ENCODE measurements at places on chromosomes 16 and 17.

DNA sequence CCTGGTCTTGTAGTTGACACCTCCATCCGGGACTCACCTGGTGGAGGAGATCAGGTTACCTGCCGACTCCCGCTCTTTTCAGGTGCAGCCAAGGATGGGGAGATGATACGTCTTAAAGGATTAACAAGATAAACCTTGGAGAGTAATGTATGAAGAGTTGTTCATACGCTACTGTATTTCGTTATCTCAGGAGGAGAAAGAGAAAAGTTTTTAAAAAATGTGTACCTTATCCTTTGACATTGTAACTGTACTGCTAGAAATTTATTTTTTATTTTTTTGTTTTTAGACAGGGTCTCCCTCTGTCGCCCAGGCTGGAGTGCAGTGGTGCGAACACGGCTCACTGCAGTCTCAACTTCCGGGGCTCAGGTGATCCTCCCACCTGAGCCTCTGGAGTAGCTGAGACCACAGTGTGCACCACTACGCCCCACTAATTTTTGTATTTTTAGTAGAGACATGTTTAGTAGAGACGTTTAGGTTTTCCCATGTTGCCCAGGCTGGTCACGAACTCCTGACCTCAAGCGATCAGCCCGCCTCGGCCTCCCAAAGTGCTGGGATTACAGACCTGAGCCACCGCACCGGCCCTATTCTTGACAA is 764 bp upstream of the SMURF2 start:
- peak; percentile 60 for DNase-seq

GRCh38 chr17:74822939-74823367 is 36.7 kb downstream of the GRIN2C start:
- no peak for DNase-seq

GRCh38 chr16:11297492-11298142 is 16.5 kb upstream of the PRM1 start:
- peak; percentile 88 for DNase-seq

DNA sequence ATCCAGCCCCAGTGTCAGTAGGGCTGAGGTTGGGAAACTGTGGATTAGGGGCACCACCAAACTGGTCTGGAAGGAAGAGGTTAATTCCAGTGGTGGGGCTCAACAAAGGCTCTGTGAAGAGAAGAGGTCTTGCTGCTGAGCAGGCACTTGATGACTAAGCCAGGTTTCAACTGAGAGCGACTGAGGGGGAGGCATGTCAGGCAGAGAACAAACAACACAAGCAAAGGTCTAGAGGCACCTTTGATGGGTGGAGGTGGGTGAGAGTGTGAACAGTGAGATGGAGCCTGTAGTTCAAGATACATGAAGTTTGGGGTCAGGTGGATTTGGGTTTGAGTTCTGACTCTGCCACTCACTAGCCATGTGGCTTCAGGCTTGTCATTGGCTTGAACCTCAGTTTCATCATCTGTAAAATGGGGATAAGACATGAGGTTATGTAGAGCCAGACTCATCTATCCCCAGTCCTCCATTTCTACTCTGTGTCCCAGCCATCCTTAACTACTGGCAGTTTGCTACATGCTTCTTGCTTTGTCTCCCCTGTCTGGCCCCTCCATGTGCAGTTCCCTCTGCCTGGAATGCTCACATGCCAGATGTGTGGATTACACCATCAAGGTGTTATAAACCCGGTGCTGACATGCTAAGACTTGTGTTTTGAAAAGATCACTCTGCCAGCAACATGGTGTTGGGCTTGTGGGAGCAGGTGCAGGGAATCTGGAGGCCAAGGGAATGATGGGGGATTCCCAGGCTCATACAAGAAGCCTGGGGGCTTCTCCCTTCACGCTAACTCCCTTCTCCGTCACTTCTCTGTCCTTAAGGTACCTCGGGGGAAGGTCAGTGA is 3.0 kb upstream of the RMI2 start:
- no peak for DNase-seq

DNA sequence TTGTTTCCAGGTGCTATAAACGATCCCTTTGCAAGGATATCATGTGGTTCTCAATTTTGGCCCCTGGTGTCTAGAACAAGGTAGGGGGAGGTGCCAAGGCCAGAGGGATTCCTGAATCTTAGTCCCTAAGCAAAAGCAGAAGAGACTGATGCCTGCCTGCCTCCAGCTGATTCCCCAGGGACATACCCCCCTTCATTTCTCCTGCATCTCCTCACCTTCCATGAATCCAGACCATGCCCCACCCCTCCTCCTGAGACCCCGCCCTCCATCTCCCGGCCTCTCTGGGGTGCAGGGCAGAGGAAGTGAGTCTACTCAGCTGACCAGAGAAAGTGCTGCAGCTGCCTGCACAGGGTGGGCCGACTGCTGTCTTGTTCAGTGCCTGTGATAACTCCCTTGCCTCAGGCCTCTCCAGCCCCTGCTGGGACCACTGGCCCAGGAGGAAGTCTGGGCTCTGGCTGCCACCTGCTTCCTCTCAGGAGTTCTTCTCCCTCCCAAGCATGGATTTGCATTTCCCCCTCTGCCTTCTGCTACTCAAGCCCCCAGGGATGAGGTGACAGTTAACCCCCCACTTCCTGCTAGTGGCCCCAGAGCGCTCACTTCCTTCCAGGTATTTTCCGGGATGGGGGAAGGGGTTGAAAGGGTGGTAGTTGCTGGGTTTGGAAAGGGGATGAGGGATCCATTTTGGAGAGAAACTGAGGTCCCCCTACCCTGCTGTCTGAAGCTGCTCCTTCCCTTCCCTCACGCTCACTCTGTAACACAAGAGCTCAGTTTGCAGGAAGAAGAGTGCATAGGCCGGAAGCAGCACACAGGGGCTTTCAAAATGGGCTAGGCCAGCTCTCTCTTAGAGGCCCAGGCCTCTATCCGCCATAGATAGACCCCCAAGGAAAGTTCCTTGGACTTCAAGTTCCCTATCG is 10.5 kb upstream of the TSPOAP1 start:
- DNase-seq, result no peak

GRCh38 chr17:16464303-16465051 is 27.5 kb downstream of the LRRC75A start:
- no peak for DNase-seq

DNA sequence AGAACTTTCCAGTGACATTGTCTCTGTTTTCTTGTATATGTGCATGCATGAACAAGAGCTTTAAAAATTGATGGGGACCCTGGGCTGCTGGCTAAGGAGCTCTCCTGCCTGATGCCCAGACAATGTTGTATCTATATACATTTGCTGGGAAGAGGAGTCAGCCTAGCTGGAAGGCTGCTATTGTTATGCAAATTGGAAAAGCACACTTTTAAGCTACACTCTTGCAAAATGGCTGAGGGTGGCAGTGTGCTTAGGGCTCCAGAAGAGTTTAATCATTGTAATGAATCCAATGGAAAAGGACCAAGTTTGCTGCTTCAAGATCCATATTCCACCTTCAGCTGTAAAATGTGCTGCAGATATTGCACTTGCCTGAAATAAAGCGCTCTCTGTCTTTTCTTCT is 171.8 kb downstream of the PRKCA start:
- DNase-seq, result no peak

DNA sequence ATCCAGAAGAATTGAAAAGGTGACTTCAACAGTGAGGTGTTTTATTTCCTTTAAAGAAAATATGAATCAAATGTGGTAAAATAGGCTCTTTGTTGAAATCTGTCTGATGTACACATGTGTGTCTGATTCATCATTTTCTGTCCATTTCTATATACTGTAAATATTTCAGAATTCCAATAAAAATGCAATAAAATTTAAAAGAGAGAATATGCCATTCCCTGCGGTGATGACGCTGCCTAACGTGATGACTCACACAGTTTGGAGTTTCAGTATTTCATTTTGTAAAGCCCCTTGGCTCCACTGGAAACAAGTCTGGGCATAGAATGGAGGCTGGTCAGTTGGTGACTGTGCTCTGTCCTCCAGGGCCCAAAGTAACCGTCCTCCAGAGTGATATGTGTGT is 482.5 kb upstream of the CDH5 start:
- DNase-seq, result no peak

DNA sequence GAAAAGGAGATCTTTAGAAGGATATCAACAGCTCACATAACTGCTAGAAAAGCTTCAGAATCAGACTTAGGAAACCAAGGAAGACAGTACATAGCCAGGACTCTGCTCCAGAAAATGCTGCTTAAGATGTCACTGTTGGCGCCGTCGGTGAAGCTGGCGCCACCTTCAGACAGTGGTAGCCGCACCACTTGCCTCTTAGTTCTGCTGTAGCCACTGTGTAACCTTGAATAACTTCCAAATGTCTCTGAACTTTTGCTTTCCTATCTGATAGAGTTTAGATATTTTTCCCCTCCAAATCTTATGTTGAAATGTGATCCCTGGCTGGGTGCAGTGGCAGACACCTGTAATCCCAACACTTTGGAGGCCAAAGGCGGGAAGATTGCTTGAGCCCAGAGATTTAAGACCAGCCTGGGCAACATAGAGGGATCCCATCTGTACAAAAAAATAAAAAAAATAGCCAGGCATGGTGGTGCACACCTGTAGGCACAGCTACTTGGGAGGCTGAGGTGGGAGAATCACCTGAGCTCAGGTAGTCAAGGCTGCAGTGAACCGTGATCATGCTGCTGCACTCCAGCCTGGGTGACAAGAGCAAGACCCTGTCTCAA is 6.3 kb upstream of the USP31 start:
- no peak for DNase-seq

DNA sequence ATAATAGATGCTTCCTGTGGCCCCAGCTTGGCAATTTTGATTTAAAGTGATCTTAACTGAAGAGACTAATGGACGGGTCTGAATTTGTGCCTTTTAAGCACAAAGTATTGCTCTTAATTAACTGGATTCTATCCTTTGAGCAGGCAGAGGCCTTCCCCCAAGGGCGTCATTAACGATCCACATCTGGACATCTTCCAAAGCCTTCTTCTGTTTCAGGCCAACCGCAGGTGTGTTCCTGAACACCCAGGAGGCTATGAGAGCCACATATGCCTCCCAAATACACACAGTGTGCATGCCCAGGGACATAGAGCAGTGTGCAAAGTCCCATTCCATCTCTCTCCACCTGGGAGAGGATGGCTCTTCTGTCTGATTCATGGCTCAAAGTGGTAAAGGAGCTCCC is 42.3 kb downstream of the MAPT start:
- no peak for DNase-seq

- no peak for DNase-seq
Measured at GRCh38 chr16:11360641-11361373, 15.5 kb downstream of the RMI2 start.

DNA sequence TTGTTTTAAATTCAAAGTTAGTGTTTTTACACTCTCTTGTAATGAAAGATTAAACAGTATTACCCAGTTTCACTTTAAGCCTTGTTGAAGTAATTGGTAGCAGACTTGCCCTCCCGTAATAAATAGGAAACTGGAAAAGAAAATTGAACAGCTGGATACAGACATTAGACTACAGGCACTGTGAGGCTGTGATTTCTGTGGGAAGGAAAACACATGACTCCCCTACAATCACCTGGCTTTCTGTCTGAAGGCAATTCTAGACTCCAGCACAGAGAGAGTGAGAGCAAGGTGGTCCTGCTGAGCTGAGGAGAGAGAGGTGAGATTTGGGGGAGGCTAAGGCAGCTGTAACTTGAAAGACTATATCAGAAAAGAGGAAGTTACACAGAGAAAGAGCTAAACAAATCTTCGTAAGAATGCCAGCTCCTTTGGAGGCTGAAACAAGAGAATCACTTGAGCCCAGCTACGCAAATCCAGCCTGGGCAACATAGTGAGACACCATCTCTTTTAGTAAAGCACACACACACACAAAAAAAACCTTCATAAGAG is 57.8 kb upstream of the CDYL2 start:
- DNase-seq, result no peak

GRCh38 chr16:9885876-9886275 is 296.4 kb downstream of the GRIN2A start:
- no peak for DNase-seq

DNA sequence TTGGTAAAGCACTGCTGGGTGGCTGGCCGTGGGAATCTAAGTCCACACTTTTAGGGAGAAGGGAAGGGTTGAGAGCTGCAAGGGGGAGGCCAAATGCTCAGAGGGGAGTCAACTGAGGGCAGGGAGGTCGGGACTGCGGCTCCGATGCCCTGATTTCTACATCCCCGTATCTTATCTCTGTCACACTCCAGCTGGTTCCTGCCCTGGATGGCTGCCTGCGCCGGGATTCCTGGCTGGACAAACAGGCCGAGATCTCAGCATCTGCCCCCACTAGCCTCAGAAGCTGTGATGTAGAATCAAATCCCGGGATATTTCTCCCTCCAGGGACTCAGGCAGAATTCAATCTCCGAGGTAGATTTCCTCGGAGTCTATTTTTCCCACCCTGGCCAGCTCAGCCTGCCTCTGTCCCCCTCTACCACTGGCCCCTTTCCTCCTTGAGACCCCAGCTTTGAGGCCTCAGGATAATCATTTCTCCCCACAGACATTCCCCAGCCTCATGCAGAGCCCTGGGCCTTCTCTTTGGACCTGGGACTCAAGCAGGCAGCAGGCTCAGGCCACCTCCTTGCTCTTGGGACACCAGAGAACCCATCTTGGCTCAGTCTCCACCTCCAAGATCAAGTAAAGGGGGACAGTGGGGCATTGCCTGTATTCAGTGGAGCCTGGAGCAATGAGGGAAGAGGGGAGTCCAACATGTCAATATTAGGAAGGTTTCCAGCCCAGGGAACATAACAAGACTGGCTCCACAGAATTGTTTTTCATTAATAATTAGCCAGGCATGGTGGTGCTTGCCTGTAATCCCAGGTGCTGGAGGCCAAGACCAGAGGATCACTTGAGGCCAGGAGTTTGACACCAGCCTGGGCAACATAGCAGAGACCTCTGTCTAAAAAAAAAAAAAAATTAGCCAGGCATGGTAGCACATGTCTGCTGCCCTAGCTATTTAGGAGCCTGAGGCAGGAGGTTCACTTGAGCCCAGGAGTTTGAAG is 1.8 kb downstream of the SHBG start:
- no peak for DNase-seq

DNA sequence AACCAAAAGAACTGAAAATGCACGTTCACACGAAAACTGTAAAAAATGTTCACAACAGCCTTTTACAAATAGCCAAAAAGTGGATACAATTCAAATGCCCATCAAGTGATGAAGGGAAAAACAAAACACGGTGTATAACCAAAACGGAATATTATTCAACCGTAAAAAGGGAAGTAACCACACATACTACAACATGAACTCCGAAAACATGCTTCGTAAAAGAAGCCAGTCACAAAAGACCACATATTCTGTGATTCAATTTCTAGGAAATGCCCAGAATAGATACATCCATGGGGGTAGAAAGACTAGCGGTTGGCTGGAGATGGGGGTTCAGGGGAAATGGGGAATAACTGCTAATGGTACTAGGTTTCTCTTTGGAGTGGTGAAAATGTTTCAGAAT is 81.5 kb upstream of the TRAP1 start:
- no peak for DNase-seq

- DNase-seq, result no peak
Measured at GRCh38 chr17:5780476-5780875, 196.2 kb upstream of the NLRP1 start.

DNA sequence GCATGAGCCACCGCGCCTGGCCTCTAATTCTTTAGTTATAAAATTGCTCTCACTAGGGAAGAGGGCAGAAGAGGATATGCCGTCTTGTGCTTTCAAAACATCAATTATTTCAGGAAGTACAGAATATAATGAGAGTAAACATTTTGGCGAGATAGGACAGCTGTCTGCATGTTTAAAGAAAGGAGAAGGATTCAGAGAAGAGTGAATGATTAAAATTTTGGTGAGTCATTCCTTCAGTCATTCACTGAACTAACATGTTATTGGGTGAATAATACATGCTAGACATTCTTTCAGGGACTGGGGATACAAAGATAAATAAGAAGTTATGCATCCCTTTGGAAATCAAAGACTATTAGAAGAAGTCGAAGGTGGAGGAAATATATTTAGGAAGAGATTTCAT is 590.3 kb upstream of the GOT2 start:
- DNase-seq, result no peak

All from NCI-H526 treated with DMSO at 0.1 percent for 48 hours (cell line).